ENCODE measurements at places on chromosomes 2 and 18.

GRCh38 chr2:100783987-100784386 lies 36.0 kb upstream of the NPAS2 start:
- no peak for DNase-seq

- no peak for DNase-seq
Observed at GRCh38 chr18:67961701-67962440, 445.4 kb upstream of the DSEL start.

DNA sequence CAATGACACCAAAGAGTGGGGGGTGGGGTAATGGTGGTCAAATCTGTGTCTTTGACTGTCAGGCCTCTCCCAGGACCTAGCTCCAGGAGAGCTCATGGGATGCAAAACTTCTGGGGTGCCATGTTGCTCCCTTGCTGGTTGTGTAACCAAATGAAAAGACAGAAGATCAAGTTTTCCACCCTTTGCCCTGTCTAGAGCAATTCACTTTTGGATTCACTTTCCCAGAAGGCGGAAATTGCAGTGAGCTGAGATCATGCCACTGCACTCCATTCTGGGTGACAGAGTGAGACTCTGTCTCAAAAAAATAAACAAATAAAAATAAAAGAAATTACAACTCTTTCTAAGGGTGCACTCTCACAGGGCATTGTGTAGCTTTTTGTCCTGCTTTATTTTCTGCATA lies 34.9 kb upstream of the PLA2R1 start:
- DNase-seq, result no peak

GRCh38 chr2:236785611-236786057 lies 216.0 kb downstream of the ACKR3 start:
- no peak for DNase-seq

DNA sequence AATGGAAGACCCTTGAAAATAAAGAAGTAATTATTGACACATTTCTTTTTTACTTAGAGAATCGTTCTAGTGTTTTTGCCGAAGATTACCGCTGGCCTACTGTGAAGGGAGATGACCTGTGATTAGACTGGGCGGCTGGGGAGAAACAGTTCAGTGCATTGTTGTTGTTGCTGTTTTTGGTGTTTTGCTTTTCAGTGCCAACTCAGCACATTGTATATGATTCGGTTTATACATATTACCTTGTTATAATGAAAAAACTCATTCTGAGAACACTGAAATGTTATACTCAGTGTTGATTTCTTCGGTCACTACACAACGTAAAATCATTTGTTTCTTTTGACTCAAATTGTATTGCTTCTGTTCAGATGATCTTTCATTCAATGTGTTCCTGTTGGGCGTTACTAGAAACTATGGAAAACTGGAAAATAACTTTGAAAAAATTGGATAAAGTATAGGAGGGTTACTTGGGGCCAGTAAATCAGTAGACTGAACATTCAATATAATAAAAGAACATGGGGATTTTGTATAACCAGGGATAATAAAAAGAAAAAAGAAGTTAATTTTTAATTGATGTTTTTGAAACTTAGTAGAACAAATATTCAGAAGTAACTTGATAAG lies 3.3 kb downstream of the PMAIP1 start:
- DNase-seq, result no peak

- DNase-seq, result no peak
Observed at GRCh38 chr2:240551811-240552210, 6.0 kb downstream of the ANKMY1 start.

DNA sequence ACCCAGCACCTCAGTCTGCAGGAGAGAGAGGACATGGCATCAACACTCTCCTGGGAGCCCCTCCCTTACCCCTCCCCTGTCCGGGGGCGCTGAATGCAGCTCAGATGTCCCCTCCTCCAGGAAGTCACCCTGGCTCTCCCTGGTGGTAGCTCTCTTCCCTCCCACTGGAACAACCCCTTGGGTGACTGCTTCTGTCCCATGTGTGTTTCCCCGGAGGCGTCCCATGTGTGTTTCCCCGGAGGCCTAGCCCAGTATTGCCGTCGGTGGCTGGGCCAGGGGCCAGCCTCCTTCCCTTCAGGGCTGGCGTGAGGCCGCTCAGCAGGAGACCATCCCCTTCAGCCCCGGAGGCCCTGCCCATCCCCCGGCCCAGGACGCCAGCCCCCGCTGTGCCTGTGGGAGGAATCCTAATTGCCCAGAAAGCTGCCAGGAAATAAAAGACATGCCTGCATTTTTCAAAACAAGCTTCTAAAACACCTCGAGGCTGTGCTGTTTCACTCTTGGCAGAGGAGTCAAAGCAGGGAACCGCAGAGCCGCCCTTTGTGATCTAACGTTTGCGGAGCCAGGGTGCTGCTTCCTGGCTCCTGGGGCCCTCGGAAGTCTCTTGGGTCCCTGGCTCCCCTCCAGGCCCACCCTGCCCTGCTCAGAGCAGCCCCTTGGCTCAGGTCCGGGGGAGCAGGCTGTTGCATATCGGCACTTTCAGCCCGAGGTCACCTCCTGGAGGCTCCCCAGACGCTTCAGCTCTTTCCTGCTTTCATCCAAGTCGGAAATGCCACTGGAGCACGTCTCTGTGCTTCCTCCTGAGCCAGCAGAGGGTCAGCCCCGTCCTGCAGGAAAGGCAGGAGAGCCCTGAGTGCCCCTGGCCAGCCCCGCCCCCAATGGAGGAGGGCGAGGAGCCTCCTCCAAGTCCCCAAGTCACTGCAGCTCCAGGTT lies 11.4 kb downstream of the SNED1 start:
- no peak for DNase-seq

DNA sequence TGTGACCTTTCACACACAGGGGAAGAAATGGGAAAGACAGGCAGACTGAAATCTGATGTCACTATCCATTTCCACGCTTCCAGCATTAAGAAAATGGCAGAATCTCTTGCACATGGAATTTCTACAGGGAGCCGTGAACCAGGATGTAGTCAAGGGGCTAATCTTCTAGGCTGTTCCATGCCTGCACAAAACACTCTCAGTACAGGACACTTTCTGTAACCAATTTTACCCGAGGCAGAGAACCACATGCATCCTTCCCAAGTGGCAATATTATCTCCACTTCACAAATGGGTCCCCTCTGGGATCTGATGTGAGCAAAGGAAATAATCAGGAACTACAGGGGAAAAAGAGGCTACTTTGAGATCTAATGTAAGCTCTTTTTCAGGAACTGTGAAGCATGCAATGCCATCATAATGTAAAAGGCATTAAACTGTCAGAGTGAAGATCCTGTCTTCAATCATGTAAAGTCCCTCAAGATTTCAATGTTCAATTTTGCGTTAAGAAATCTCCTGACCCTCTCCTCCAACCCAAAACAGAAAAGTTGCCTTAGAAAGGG lies 236.9 kb downstream of the RBM43 start:
- no peak for DNase-seq
